ENCODE measurements at places on chromosomes 16 and 17. TPM values are rescaled to one million over a fixed set of nuclear protein-coding genes. Genes with fewer than 3 reads are reported as not detected.

GRCh38 chr17:74713171-74713755 lies 540 bp upstream of the CD300LF start:
- no peak overlapping the region for H3K4me3 ChIP-seq
- H3K27ac ChIP-seq = no peak overlapping the region
- no peak for DNase-seq
- peaks cover 3% of the 10 kb centered on the region for H3K4me1 ChIP-seq

CTNS gene
- 7.8 TPM for total RNA-seq

- H3K4me3 ChIP-seq = no peak overlapping the region
- no peak for DNase-seq
- H3K4me1 ChIP-seq = no peaks in the 10 kb centered on the region
Measured at GRCh38 chr17:4764595-4764994, 7.1 kb upstream of the TM4SF5 start.

- peaks cover 20% of the 10 kb centered on the region for H3K36me3 ChIP-seq
- peaks cover 55% of the 10 kb centered on the region for H3K4me1 ChIP-seq
- no peak overlapping the region for H3K27ac ChIP-seq
- DNase-seq = no peak
- no peaks in the 10 kb centered on the region for H3K27me3 ChIP-seq
Measured at GRCh38 chr17:40341808-40342503, 22.6 kb downstream of the GJD3 start.

DNA sequence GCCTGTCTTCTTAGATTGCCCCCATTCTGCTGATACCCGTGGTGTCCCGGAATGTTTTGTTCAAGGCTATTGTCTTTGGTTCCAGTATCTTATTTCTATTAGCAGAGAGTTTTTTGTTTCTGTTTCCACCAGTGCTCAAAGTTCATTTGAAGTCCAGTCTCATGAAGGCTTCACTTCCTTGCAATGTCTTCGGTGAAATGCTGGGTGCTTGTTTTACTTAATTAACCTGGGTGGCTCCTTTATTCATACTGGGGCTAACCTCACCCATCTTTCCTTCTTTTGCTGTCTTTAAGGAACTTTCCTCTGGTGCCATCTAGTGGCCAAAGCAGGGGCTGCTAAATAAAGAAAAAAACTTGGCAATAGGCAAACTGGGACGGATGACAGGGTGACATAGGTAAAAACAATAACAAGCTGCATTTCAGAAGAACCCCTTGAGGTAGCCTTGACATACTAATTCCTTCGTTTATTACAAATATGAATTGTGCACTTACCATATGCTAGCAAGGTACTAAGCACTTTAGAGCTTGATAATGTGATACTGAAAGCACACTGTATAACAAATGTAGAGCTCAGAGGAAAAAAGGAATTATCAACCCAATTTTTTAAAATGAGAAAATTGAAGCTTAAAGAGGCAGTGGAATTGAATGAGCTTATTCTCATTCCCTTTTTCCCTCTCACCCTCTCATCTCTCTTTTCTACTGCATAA lies 2.8 kb upstream of the SMIM36 start:
- no peaks in the 10 kb centered on the region for H3K4me1 ChIP-seq
- H3K27me3 ChIP-seq = no peaks in the 10 kb centered on the region
- DNase-seq = peak; percentile 59
- H3K36me3 ChIP-seq = no peaks in the 10 kb centered on the region
- no peak overlapping the region for H3K27ac ChIP-seq

DNA sequence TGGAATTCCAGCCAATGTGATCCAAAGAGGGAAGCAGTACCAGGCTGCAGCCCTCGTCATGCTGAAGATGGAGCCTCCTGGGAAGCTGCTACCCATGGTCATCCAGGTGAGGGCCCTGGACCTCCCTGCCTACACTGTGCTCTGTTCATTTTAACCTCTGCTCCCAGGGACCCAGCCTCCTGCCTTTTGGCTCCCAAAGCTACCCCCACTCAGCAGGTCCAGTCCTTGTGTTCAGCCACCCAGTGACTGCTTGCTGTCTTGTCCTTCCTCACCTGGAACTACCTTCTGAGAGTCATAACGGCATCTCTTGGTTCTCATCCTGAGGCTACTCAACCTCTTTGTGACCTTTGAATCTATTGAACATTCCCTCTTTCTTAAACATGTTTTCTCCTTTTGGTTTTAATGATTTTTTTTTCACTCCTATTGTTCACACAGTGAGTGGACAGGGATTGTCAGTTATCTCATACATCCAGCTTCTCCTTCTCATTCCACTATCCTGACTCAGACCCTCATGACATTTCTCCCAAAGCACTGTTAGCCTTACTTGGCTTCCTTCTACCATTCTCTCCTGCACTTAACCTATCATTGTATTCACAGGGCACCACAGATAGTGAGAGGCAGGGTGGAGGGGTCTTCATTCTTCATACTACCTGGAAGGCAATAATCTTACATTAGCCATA lies 53.3 kb downstream of the GOSR1 start:
- H3K27me3 ChIP-seq = no peaks in the 10 kb centered on the region
- H3K36me3 ChIP-seq = no peaks in the 10 kb centered on the region
- H3K27ac ChIP-seq = no peak overlapping the region
- H3K4me1 ChIP-seq = no peaks in the 10 kb centered on the region

DNA sequence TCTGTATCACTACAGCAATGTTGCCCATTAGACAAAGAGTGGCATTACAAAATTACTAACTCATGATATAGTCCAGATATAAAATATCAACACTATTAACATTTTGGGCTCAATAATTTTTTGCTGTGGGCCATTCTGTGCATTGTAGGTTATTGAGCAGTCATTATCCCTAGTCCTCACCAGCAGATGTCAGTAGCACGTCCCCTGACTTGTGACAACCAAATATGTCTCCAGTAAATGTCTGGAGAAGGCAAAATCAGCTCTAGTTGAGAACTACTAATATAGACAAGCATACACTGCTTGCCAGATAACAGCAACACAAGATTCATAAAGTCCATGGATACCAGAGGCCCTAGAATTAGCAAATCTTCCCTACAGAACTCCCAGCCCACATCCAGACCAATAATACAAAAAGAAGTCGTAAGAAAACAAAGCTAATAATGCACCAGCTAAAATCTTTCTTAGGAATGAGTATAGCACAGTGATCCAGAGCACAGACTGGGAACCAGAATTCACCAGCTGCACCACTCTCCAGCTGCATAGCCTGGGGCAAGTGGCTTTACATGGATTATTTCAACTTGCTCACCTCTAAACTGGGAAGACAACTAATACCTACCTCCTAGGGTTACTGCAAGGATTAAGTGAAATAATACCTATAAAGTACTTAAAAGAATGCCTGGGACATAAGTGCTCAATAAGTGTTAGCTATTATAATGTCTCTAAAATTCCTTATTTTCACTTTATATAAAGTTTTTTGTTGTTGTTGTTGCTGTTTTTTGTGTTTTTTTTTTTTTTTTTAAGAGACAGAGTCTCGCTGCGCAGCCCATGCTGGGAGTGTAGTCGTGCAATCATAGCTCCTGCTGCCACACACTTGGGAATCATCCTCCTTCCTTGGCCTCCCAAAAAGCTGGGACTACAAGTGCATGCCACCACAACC lies 23.7 kb downstream of the HELZ start:
- no peak for DNase-seq
- no peaks in the 10 kb centered on the region for H3K27me3 ChIP-seq
- H3K27ac ChIP-seq = no peak overlapping the region
- H3K4me1 ChIP-seq = no peaks in the 10 kb centered on the region
- peaks cover 7% of the 10 kb centered on the region for H3K36me3 ChIP-seq

GRCh38 chr16:79415983-79416640 lies 184.4 kb downstream of the MAF start:
- no peak overlapping the region for H3K27ac ChIP-seq
- no peak for DNase-seq
- no peaks in the 10 kb centered on the region for H3K4me1 ChIP-seq
- no peak overlapping the region for H3K4me3 ChIP-seq
- no peaks in the 10 kb centered on the region for H3K27me3 ChIP-seq
- no peaks in the 10 kb centered on the region for H3K36me3 ChIP-seq

- H3K36me3 ChIP-seq = no peaks in the 10 kb centered on the region
- no peaks in the 10 kb centered on the region for H3K4me1 ChIP-seq
- no peak overlapping the region for H3K4me3 ChIP-seq
- H3K27ac ChIP-seq = no peak overlapping the region
- DNase-seq = no peak
Measured at GRCh38 chr16:7405166-7405565, 72.5 kb downstream of the RBFOX1 start.

DNA sequence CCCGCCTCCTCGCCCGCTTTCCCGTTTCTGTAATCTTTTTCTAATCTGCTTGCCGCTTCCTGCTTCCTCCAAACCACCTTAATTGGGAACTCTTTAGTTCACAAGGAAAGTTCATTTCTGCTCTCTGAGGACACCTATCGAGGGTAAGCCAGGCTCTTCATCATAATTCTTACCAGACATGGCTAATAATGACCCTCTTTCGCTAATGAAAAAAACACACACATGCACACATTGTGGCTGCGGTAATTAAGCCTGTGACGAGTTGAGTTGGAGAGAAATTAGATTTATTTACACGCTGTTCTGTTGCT lies 100.6 kb downstream of the ZNF423 start:
- no peak overlapping the region for H3K4me3 ChIP-seq
- no peaks in the 10 kb centered on the region for H3K4me1 ChIP-seq
- H3K36me3 ChIP-seq = no peaks in the 10 kb centered on the region
- DNase-seq = no peak
- H3K27me3 ChIP-seq = peaks cover 3% of the 10 kb centered on the region

DNA sequence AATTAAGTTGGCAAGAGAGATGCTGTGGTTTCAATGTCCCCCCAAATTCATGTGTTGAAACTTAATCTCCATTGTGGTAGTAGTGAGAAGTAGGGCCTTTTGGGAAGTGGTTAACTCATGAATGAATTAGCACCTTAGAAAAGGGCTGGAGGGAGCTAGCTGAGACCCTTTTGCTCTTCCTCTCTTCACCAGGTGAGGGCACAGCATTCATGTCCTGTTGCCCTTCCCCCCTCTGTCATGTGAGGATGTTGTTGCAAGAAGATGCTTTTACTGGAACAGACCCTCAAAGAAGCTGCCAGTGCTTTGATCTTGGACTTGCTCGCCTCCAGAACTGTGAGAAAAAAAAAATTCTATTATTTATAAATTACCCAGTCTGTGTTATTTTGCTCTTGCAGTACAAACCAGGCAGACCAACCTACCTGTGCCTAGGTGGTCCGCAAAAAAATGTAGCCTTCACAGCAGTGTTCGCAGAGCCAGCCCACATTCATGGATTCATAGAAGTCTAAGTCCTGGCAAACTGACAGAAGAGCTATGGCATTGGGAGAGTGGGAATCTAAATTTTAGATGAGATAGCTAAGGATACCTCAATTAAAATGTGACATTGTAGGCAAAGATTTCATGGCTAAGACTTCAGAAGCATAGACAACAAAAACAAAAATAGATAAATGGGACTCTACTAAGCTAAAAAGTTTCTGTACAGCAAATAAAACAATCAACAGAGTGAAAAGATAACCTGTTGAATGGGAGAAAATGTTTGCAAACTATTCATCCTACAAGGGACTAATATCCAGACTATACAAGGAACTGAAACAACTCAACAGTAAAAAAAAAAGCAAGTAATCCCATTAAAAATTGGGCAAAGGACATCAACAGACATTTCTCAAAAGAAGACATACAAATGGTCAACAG lies 32.0 kb upstream of the ABCA5 start:
- H3K27me3 ChIP-seq = no peaks in the 10 kb centered on the region
- no peak overlapping the region for H3K4me3 ChIP-seq
- H3K36me3 ChIP-seq = no peaks in the 10 kb centered on the region

DCAKD gene
- total RNA-seq = 45.8 TPM

TNFRSF17 gene
- total RNA-seq = 92.4 TPM

CBX2 gene
- total RNA-seq = 8.5 TPM

- H3K36me3 ChIP-seq = peaks cover 39% of the 10 kb centered on the region
- H3K4me1 ChIP-seq = peaks cover 16% of the 10 kb centered on the region
- H3K27ac ChIP-seq = no peak overlapping the region
- no peaks in the 10 kb centered on the region for H3K27me3 ChIP-seq
Measured at GRCh38 chr17:77495575-77495974, 354.8 kb downstream of the SEC14L1 start.

DNA sequence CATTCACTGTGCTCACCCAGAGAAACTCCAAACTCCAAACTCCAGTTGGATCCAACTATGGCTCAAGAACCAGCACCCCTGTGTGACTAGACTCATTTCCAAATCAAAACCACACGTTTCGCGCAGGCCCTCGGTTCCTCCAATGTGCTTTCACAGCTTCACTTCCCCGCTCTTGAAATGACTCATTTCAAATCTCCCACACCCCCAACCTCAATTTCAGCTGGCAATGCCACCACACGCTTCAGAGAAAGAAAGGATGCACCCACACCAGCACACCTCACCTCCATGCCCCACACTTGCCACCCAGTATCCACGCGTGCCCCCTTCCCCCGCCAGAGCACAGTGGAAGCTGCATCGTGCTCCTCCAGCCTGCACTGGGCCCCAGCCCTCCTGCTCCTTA lies 9.0 kb downstream of the TMEM92 start:
- 0 out of 2 replicates have a peak overlapping the region, but pooled peaks have one; percentile 13 for H3K4me3 ChIP-seq
- DNase-seq = peak; percentile 46
- H3K4me1 ChIP-seq = peaks cover 32% of the 10 kb centered on the region
- H3K27me3 ChIP-seq = no peaks in the 10 kb centered on the region

GRCh38 chr16:5206331-5206990 lies 108.9 kb upstream of the EEF2KMT start:
- H3K4me1 ChIP-seq = 0 out of 2 replicates have a peak, but pooled peaks cover 9% of the 10 kb centered on the region
- no peak for DNase-seq
- no peaks in the 10 kb centered on the region for H3K27me3 ChIP-seq
- no peak overlapping the region for H3K27ac ChIP-seq

KRTAP4-9 gene
- not detected for total RNA-seq

- H3K36me3 ChIP-seq = no peaks in the 10 kb centered on the region
- no peak overlapping the region for H3K27ac ChIP-seq
- H3K4me3 ChIP-seq = no peak overlapping the region
- no peak for DNase-seq
- no peaks in the 10 kb centered on the region for H3K4me1 ChIP-seq
Measured at GRCh38 chr16:12781777-12782176, 21.9 kb downstream of the CPPED1 start.

DNA sequence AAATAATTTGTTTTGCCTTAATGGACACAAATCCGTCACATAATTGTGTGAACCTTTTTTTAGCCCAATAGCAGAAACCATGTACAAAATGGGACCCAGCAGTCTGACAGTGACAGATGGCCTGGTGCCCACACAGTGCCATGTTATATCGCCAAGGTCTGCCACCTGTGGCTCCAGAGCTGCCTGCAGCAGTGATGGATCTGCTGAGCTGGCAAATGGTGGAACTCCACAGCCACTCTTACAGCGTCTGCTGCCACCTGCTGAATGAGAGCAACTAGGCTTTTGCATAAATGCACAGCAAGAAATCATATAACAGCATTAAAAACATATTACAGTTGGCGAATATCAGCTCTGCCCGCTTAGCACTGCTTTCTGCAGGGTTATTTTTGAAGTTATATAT lies 59.4 kb downstream of the NUP93 start:
- H3K36me3 ChIP-seq = no peaks in the 10 kb centered on the region
- no peak overlapping the region for H3K27ac ChIP-seq
- no peak for DNase-seq
- no peak overlapping the region for H3K4me3 ChIP-seq

RAMP2 gene
- total RNA-seq = 0.43 TPM

DNA sequence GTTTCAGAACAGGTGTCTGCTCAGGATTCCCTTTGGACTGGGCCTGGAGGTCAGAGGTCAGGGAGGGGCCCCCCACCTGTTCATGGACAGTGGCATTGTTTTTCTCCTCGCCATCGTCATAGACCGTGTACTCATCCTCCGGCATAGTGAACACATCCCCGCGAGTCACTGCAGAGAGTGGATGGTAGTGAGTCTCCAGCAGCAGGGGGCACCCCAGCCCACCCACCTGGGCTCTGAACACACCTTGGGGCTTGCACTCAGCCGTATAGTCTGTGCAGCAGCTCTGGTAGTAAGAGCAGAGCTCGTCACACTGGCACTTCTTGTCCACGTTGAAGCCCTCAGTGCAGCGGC lies 448 bp downstream of the VTN start:
- DNase-seq = no peak
- no peak overlapping the region for H3K27ac ChIP-seq
- no peaks in the 10 kb centered on the region for H3K36me3 ChIP-seq
- peaks cover 7% of the 10 kb centered on the region for H3K4me1 ChIP-seq
